ENCODE measurements at places on chromosomes 6 and 20.
A peak's percentile ranks its signal among the peaks of the same experiment; 100 is the strongest.

GRCh38 chr20:11429889-11430519, 487.7 kb upstream of the BTBD3 start:
- no peak for DNase-seq

DNA sequence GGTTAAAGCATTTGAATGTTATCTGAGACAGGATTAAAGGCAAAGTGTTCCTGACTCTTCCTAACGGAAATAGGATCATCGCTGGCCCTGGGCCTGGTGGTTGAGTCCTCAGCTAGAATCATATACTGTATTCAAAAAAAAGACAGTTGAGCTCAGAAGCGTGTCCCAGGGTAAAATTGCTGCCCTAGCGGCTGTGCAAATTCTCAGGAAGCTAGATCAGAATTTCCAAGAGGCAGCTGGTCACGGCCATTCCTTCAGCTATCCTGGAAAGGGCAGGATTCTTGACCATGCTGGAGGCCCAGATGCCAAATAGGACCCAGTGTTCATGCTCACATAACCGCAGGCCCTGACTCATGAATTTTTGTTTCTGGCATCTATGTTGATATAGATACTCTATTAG, 67.4 kb downstream of the STMND1 start:
- DNase-seq: peak; percentile 8

DNA sequence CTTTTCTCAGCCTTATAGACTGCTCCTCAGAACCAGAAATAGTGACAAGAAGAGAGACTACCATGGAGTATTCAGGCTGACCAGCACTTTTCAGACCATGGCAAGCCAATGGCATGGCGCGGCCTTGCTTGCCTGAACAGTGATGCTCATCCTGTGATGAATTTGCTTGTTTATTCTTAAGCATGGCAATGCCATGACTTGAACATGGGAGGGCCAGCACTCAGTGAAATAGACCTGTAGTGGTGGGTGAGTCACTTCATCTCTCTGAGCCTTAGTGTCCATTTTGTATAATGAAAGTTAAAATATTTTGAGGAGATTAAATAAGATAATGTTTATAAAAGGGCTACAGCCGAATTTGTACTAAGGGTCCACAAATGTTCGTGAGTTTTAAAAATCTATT, 79.1 kb downstream of the LRRC1 start:
- DNase-seq: no peak

DNA sequence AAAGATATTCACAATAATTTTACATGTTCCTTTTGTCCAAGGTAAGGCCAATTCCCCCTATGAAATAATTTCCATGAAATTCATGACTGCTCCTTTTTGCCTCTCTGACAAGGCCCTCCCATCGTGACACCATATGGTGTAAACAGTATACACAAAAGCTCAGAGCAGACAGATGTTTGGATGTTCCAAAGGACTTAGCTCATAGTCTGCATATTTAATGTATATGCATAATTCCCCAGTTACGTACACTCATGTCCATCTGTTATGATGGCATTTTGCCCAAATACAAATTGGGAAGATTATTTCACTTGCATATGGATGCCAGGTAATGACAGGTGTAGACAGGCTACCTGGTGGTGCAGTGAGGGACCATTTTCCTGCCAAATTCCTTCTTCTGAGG, 376.5 kb downstream of the KHDRBS2 start:
- no peak for DNase-seq

DNA sequence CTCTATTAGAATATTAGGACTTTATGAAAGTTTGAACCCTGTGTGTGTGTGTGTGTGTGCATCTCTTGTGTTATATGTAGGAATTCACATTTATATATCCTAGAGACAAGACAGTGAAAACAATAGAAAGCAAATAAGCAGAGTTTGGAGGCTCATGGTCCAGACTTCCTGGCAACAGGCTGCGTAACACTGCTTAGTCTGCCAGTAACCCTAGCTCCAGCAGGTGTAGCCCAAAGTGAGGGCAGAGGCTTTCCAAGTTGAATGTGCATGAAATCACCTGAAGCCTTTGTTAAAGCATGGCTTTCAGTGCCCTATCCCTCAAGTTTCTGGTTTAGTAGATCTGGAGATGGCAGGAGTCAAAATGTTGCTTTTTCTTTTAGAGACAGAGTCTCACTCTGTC, 569.9 kb downstream of the KIF16B start:
- no peak for DNase-seq

- DNase-seq: peak; percentile 92
These were observed 5.1 kb upstream of the BPI start for GRCh38 chr20:38298768-38299288.

DNA sequence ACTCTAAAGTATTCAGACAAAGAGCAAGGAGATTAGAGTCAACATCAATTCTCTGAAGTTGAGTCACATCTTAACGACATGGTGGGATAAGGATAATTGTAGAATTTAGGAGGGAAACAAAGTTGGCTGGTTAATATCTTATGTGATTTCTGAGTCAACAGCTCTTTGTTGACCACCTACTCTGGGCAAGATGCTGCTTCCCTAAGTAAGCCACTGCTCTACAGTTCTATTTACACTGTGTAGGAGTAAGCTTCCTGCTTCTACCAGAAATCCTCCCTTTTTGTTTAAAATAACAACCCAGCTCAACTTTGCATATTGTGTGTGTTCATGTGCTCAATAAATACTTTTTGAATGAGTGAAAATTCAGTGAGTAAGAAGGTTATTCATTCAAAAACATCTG, 3.1 kb downstream of the HS3ST5 start:
- DNase-seq: peak; percentile 7

DNA sequence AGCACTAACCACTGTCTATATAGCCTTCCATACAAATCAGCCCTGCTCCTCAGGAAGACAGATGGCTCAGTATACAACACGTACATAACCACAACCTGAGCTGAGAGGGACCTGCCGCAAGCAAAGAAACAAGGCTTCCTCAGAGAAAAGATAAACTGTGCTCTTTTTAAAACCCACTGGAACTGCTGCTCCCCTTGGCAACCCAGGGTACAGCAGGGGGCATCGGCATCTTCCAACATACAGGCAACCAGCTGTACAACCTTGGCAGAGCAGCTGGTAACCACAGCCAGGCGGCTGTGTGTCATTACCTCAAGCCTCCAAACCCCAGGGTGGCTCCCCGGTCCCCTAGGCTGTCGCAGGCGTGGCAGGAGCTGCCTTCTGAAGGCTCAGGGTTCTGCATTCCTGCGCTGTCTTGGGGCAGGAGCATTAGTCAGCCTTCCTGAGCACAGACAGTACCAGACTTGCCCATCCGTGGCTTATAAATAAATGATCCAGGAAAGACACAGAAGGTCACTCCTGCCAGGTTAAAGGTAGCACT, 249.5 kb downstream of the ADGRG6 start:
- DNase-seq: no peak

DNA sequence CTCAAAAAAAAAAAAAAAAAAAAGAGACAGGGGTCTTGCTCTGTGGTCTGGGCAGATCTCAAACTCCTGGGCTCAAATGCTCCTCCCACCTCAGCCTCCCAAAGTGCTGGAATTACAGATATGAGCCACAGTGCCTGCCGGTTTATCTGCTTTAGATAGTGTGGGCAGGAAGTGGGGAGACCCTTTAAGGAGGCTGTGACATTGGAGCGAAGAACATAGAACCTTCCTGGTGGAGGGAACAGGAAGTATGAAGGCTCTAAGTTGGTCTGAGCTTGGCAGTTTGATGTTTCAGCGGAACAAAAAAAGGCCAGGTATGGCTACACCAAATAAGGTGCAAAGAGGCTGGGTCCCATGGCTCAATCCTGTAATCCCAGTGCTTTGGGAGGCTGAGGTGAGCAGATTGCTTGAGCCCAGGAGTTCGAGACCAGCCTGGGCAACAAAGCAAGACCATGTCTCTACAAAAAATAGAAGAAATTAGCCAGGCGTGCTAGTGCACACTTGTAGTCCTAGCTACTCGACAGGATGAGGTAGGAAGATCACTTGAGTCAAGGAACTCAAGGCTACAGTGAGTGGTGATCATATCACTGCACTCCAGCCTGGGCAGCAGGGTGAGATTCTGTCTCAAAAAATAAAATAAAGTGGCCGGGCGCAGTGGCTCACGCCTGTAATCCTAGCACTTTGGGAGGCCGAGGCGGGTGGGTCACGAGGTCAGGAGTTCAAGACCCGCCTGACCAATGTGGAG, 8.7 kb upstream of the ZMYND8 start:
- no peak for DNase-seq

GRCh38 chr20:34213213-34213612, 28.0 kb upstream of the ASIP start:
- no peak for DNase-seq

DNA sequence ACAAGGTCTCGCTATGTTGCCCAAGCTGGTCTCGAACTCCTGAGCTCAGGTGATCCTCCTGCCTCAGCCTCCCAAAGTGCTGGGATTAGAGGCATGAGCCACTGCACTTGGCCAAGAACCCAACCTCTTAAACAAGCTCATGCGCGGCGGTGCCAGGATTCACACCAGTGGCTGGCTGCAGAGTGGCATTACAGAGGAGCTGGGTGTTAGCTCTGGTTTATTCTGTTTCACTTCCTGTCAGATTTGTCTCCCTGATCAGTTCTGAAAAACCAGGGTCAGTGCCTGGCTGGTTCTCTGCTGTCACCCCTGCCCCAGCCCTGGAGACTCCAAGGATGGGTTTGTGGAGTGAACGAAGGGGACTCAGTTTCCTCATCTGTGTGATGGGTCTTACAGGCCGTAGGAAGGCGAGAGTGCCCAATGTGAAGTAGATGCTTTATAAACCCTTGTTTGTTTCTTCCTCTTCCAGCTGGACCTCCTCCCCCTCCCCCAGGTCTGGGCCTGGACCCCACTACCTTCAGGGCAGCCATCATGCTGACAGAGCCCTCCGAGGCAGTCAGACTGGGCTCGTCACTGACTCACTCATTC, 63.4 kb downstream of the UBE2V1 start:
- no peak for DNase-seq

- DNase-seq: no peak
These were observed 37.7 kb upstream of the PRSS16 start for GRCh38 chr6:27209659-27210269.

- DNase-seq: no peak
These were observed 134.5 kb downstream of the RPS12 start for GRCh38 chr6:132948889-132949288.

- DNase-seq: no peak
These were observed 90.5 kb downstream of the MAN1A1 start for GRCh38 chr6:119259027-119259426.

DNA sequence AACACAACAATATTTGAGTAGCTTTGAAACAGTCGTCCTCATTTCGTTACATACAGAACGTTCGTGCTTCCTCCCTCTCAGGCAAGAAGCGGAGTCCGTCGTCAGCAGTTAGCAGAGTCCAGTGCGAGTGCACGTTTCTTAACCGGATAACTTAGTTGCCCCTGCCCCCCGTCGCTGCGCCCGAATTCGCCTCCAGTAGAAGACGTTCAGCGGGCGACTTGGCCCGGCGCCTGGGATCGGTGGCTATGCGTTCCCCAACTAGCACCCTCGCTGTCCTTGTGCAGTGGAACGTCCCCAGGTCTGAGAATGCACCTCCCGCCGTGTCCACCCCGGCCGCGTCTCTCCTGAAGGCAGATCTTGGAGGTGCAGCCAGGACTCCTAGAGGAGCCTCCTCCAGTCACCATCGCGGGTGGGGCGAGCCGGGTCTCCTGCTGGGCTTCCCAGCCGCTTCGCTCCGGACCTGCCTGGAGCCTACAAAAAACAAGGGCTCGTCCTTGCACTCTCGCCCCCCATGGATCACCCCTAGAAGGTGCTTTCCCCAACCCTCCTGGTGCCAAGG, 910 bp upstream of the PCSK2 start:
- no peak for DNase-seq

All from fibroblast of pulmonary artery (primary cell).